ENCODE measurements at places on chromosomes 11 and 22.

DNA sequence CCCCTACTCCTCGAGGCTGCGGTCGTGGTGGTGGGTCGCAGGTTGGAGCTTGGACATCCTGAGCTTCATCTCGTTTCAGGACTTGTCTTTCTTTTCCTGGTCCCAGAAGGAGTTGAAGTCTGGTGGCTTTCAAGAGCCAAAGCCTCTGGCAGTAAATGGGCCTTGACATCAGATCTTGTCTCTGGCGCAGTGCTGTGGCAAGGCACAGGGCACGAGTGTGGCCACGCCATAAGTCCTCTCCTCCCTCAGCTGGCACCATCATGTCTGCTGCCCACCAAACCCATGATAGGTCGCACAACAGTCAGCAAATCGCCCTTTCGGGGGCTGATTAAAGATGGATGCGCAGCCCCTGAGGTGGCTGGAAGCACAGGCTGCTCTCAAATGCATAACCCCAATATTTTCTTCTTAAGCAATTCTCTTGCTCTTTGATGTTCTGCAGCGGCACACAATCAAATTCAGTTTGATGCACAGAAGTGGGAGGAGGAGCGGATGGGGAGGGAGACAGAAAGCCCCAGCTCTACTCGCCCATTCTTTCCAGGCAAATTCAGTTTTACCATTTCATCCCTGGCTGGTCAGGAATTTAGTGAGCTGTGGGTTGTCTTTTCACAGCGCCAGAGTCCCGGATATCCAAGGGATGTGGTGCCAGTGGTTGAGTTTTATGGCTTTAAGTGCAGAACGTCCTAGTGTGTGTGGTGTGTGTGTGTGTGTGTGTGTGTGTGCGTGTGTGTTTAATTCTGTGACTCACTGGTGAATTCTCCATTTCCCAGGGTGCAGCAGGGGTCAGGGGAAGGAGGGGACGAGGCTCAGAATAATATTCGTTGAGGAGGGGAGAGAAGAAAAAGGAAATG, 162.0 kb downstream of the DSCAML1 start:
- no peak for DNase-seq

DNA sequence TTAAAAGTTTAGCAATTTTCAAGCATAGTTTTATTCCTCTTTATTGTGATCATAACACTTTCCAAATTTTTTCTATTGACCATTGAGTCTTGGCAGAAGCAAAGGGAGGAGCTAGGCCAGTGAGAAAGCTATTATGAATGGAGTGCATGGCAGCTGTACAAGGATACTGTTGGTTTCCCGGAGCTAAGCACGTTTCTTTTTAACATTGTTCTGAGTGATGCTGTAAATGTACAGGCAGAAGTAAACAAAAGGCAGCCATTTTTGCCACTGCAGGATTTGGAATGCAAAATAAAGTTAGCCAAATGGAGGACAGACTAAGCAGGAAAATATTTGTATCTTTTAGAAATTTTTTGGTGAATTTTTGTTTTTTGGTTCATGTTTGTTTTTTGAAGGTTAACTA, 16.2 kb downstream of the CBL start:
- no peak for DNase-seq

- no peak for DNase-seq
Measured at GRCh38 chr11:7495882-7496551, 10.7 kb downstream of the OLFML1 start.

GRCh38 chr11:95728790-95729189, 60.8 kb downstream of the FAM76B start:
- no peak for DNase-seq

- DNase-seq = no peak
Measured at GRCh38 chr22:44855855-44856254, 103.5 kb downstream of the ARHGAP8 start.

- no peak for DNase-seq
Measured at GRCh38 chr11:97557399-97557798, 1167.6 kb downstream of the JRKL start.

DNA sequence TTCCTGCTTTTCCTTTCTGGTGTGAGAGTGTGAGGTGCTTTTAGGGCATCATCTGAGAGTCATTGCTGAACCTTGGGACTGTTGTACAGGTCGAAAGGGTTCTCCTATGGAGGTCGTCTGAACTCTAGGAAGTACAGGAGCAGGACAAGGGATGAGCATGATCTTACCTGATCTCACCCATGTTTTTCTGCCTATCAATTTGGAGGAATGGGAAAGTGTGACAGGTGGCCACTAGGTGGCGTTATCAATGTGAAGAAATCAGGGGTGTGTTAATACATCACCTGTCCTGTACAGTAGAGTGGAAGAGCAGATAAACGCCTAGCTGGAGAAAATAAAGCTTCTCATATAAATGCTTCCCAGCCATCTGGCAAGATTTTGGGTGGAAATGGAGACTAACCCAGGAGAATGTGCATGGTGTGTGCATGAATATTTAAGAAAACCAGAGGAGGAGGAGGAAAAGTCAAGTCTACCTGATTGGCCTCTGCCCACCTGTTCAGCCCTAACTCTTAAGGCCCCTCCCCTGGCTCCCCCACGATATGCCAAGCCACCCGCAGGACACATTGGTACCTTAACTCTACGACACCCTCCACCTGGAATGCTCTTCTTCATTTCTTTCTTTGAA, 72.0 kb upstream of the NARS2 start:
- peak; percentile 46 for DNase-seq

DNA sequence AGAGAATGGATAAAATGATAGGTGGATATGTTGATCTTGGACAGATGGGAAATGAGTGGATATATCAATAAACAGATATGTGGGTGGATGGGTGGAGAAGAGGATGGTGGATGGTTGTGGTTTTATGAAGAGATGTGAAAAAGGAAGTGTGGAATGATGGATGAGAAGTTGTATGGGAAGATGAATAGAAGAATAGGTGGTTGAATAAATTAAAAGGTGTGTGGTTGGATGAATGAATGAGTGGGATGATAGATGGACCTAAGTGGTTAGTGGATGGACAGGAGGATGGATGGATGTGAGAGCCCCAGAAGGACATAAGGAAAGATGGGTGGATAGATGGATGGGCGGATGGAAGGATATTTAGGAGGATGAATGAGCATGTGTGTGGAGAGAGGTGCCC, 913 bp upstream of the CD44 start:
- DNase-seq = no peak

DNA sequence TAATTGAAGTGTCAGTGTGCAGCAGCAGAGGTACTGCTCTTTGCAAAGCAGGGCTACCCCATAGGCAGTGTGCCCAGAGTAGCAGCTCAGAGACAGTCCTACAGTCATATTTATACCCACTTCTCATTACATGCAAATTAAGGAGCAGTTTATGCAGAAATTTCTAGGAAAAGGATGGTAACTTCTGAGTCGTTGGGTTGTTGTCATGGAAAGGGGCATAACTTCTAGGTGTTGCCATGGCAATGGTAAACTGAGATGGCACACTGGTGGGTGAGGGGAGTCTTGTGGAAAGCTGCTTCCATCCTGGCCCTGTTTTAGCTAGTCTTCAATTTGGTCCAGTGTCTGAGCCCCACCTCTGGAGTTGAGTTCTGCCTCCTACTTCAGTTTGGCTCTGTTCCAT, 77.4 kb downstream of the MN1 start:
- no peak for DNase-seq

- no peak for DNase-seq
Measured at GRCh38 chr11:76662656-76663485, 7.7 kb downstream of the LRRC32 start.

DNA sequence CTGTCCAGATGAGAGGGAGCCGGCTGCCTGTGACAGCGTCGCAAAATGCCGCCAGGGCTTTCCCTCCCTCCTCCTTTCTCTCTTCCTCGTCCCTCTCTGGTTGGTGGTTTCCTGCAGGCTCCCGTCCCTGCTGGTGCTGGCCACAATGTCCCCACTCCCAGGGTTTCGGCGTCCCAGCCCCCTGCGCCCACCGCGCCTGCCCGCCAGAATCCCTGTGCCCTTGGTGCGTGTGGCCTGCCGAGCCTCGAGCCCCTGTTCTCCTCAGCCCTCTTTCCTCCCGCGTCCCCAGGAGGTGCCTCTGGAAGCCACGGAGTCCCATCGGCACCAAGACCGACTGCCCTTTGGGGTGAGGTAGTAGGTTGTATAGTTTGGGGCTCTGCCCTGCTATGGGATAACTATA, 37.9 kb upstream of the PPARA start:
- DNase-seq = no peak

DNA sequence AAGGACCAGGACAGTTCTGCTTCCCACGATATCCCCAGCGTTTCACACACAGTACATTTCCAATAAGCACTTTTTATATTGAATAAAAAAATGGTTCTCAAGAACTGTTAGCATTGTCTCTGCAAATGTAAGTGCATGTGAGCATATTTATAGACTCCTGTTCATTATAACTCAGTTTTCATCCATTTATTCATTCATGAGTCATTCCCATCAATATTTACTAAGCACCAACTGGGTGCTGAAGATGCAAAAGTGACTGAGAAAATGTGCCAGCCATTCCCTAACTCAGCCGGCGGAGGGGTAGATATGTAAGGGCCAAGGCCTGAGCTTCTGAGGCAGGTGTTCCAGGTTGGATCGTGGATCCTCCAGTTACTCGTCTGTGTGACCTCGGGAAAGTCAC, 64.8 kb downstream of the CACNG2 start:
- no peak for DNase-seq

- DNase-seq = no peak
Measured at GRCh38 chr11:125393331-125393730, 102.7 kb downstream of the FEZ1 start.

GRCh38 chr11:110454609-110455008, 24.9 kb downstream of the FDX1 start:
- no peak for DNase-seq

DNA sequence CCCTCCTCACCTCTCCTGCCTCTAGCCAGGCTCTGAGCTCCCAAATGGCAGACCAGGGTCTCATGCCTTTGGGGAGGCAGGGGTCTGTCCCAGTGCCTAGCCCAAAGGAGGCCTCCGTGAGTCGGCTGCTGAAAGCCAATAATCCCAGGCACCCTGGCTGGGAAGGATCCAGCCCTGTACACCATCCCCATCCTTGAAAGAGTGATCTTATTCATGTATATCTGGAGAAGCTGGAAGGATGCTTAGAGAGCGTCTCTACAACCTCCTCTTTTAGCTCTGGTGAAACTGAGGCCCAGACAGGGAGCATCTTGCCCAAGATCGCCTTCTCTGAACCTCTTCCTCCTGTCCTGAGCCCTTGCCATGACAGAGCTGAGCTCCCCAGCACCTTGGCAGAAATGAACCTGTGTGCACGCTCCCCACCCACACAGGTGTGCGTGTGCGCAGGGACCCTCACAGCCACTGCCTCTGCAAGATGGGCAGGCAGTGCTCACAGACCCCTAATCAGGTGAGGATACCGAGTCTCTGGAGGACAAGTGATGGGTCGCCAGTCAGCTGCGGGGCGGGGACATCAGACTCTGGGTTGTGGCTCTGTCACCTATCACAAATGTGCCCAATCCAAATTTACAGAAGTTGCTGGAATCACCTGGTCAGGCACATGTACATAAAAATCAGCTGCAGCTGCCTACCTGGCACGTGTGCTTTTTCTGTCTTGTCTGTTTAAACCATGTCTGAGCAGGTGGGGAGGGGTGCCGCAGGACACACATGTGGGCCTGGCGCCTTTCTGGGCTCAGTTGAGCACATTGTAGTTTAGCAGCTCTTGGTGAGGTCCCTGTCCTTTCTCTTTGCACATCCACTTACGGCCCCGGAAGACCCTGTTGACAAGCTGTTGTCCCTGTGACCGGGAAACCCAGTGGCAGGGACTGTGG, 49.3 kb upstream of the WNT7B start:
- no peak for DNase-seq

GRCh38 chr11:17529844-17530185, 14.4 kb downstream of the USH1C start:
- DNase-seq = no peak

DNA sequence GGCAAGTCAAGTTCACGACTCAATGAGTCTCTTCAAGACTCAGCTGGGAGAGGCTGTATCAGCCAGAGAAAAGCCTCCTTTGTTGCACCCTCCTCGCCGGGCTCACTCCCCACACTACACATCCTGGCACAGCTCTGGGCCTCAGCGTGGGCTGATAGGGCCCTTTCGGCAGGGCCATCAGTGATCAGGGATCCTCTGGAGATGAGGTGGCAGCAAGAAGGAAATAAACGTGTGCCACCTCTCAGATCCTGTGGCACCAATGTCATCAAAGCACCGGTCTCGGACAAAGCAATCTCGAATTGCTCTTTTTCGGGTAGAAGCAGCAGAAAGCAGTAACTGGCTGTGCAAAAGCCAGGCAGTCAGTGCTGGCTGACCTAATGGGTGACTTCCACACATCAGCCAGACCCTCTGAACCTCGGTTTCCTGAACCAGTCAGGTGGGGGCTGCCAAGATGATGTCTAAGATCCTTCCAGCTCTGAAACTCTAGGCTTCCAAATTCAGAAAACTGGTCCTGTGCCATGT, 2.1 kb downstream of the EHD1 start:
- peak; percentile 64 for DNase-seq

DNA sequence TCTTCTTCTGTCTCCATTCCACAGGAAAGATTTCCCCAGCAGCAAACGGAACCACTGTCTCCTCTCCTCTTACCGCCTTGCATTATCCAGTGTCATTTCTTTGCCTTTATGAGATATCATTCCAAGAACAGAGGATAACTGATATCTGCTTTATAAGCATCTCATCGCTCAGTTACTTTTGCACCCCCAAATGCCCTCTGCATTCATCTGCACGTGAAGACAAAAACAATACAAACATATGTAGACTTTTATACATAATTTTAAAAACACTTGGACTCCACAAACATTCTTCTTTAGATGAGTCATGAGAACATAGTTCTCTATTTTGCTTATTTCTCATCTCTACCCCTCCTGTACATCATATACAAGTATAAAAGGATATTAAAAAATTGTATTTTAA, 512 bp upstream of the OR51T1 start:
- no peak for DNase-seq

- DNase-seq = no peak
Measured at GRCh38 chr11:128642571-128642970, 51.3 kb upstream of the FLI1 start.

DNA sequence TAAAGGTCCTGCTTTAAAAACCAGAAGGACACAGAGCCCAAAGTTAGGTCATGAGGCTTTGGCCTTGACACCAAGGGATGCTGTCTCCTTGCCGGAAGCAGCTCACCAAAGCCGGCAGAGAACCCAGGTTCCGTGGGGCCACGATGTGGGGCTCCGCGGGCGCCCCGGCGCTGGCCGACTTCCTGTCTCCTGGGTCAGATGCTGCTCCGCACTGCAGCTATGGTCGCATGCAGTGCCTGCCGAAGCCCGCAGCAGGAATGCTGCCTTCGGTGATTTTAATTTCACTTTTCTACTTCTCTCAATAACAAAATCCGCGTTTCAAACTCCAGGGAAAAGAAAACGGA, 454 bp upstream of the OTUB1 start:
- DNase-seq = peak; percentile 69

GRCh38 chr22:46433318-46433717, 97.8 kb downstream of the TRMU start:
- DNase-seq = no peak
